ENCODE measurements at places on chromosomes 2 and 18.
A peak's percentile ranks its signal among the peaks of the same experiment; 100 is the strongest.

GRCh38 chr2:118761771-118762170 lies 85.7 kb downstream of the EN1 start:
- DNase-seq: no peak

- no peak for DNase-seq
Observed at GRCh38 chr2:218270721-218271486, 585 bp downstream of the PNKD start.

GRCh38 chr2:111216811-111217652 lies 96.3 kb downstream of the BCL2L11 start:
- no peak for DNase-seq

- DNase-seq: peak; percentile 82
Observed at GRCh38 chr18:32018331-32019250, at the start of gene RNF125. TSS of gene RNF125 (plus strand) at chr18:32018825. CDS start at chr18:32018864, 39 bp downstream.

GRCh38 chr2:74391580-74392448 lies 11.7 kb upstream of the DCTN1 start:
- peak; percentile 97 for DNase-seq

DNA sequence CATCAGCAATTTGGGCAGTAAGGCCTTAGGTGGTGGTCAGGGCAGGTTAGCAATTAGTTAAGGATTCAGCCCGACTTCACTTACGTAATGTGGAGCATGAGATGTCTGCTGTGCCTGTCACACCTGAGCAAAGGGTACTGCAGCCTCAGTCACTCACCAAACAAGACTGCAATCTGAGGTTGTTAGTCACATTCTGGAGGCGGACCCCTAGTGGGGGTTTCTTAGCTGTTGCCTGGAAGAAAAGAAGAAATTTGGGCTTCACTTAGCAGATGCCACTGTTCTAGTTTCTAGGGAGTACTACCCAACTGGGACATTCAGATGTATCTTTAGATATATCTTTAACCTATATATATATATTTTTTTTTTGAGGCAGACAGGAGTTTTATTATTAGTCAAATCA lies 529.9 kb downstream of the SLC4A3 start:
- DNase-seq: no peak

DNA sequence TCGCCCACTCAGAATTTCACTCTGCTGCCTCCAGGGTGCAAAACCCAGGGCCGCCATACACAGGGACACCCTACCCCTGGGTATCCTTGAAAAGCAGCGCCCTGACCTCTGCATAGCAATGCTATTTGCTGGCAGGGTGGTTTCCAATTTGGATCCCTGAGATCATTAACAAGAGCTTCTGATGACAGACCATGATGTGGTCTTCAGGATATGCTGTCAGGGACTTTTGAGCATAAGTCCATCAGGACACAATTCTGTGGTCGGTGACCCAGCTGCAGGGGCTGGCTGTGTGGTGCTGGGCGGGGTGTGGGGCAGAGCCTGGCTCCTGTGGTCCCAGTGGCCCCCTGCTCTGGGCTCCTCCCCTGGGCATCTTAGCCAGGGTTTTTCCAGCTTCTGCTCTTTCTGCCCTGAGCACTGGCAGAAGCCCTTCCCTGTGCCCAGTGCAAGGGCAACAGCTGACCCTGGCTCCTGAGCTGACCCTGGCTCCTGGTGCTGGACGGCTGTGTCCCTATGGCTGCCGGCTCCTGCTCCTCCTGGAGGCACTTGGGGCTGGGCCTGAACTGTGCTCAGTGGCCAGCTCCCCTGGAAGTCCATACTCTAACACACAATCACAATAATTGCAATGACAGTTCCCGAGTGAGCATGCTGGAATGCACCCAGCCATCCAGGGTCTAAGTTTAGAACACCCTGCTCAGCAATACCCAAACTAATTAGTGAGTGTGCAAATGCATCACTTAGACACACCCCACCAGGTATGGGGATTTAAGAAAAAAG lies 271.5 kb downstream of the HDAC4 start:
- no peak for DNase-seq

All from suppressor macrophage treated with lipopolysaccharide for 4 hours (primary cell).